Fibroblast of the aortic adventitia (primary cell): ENCODE measurements at places on chromosomes 16 and 17. TPM values are rescaled to one million over a fixed set of nuclear protein-coding genes. Genes with fewer than 3 reads are reported as not detected.

CDRT15 gene
- total RNA-seq = not detected in 2 replicates

TTYH2 gene
- 0.54 and 2.4 TPM in 2 replicates for total RNA-seq

ASPSCR1 gene
- 23.6 and 37.0 TPM in 2 replicates for total RNA-seq

TNS4 gene
- total RNA-seq = not detected in 2 replicates

NXN gene
- total RNA-seq = 5.1 and 18.1 TPM in 2 replicates

NXPH3 gene
- 1.4 and 1.9 TPM in 2 replicates for total RNA-seq

C16orf96 gene
- total RNA-seq = under 0.01 TPM in 1 of 2 replicates, not detected in the other

HSD17B2 gene
- total RNA-seq = 0.09 TPM in 1 of 2 replicates, not detected in the other

ZKSCAN2 gene
- 5.6 and 7.3 TPM in 2 replicates for total RNA-seq

C16orf82 gene
- total RNA-seq = not detected in 2 replicates

FBXW10 gene
- total RNA-seq = under 0.01 TPM in 1 of 2 replicates, not detected in the other

SMTNL2 gene
- total RNA-seq = 0.16 TPM in 1 of 2 replicates, not detected in the other
